CD4-positive, alpha-beta T cell treated with Interleukin-17A for 1 hour (primary cell): ENCODE measurements at places on chromosomes 12 and 14.
A peak's percentile ranks its signal among the peaks of the same experiment; 100 is the strongest.

GRCh38 chr12:24798335-24798734 lies 150.6 kb downstream of the BCAT1 start:
- DNase-seq = no peak

DNA sequence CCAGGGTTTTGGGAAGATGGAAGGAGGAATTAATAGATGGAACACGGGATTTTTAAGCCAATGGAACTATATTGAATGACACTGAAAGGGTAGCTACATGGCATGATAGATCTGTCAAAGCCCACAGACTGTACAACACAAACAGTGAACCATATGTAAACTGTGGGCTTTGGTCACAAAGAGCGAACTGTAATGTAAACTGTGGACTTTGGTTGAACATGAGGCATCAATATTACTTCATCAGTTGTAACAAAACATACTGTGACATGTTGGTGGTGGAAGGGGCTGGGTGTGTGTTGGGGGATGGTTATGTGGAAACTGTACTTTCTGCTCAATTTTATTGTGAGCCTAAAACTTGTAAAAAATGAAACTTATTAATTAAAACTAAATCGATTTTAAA lies 210.6 kb upstream of the HMGA2 start:
- no peak for DNase-seq

DNA sequence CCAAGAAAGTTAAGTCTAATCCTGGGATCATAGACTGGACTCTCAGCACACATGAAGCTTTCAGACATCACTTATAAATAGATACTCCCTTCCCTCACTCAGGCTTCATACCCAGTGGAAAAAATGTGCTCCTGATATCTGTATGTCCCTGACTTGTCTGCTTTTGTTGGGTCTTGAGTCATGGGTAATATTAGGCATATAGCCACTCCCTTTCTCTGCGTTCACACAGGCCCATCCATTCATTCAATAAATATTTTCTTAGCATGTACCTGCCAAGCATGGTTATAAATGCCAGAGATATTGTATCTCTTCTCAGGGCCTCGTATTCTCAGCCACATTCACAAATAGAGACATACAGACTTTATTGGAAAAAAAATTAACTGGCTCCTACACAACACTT lies 43.5 kb downstream of the COX16 start:
- no peak for DNase-seq

DNA sequence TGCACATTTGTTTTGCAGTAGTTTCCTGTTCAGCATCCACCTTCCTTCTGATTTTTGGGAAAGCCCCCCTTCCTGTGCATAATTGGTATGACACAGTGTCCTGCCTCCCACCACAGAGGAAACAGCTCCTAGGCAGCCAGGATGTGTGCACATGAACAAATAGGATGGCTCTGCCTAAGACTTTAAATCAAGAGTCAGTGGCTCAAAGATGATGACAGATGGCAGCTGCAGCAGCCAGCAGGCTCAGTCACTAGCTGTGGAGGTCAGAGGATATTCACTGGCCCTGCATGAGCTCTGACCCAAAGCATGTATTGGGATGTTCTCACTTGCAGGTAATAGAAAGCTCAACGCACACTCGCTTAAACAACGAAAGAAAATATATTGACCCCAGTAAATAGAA lies 90.3 kb downstream of the KCNK10 start:
- DNase-seq = no peak

DNA sequence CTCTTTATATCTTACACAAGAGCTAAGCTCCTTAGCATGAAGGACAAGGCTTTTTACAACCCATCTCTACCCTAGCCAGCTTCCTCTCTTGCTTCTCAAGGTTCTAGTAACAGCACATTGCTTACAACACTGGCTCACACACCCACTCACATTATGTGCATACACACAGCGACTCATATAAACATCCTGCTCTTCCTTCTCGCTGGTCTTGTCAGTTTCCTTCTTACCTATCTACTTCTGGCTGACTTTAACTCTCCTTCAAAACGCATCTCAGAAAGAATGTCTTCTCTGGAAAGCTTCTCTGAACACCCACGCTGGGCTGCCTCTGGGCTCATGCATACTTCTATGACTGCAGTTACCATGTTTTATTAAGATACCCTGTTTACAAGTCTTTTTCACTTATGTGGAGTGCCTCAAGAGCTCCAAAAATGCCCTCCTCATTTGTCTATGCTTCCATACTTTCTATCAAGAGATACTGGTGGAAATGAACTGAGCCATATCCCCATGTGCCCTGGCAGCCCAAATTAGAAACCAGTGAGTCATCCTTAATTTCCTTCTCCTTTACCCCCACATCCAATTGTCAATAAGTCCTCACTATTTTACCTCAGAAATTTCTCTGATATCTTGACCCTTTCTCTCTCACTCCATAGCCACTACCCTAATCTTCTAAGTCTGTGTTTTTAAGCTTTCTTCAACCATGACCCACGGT lies 126.9 kb upstream of the KRAS start:
- peak; percentile 63 for DNase-seq

DNA sequence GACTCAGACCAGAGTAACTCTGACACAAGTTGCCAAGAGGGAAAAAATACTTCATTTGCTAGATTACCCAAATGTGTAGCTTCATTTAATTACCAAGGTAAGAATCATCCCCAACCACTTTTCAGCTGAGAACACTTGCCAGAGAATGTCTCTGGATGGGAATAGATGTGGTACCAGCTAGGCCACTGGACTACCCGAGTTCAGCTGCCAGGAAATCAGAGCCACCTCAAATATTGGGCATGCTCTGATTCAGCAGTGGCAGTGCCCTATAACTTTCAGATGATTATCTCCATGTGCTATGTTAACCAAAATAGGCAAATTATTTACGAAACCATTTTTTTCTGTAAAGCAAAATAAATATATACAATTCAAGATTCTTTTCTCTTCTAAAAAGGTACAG lies 80.7 kb downstream of the SLC38A1 start:
- DNase-seq = no peak

- DNase-seq = no peak
Measured at GRCh38 chr14:71712478-71712877, 219.8 kb upstream of the RGS6 start.
